ENCODE measurements at places on chromosomes 13 and 19.

GRCh38 chr19:11970174-11970573 is 5.3 kb downstream of the ZNF763 start:
- peaks cover 14% of the 10 kb centered on the region for H3K4me1 ChIP-seq

DNA sequence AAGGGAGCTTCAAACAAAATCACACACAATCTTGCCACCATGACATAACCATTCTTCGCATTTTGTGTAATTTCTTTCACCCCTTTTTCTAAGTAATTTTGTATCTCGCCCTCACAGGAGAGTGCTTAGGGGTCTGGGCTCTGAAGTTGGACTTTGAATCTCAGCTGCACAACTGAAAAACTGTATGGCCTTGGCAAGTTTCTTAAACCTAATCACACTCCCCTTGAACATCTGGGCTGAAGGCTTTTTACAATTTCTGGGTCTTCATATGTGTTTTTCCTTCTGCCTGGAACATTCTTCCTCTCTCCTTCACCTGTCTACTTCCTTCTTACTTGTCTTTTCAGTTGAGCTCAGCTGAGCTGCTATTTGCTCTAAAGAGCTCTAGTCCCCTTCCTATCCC is 24.3 kb upstream of the CPB2 start:
- peak overlapping the region; percentile 41 for H3K27ac ChIP-seq
- no peaks in the 10 kb centered on the region for H3K27me3 ChIP-seq
- no peak for DNase-seq
- peaks cover 29% of the 10 kb centered on the region for H3K4me1 ChIP-seq
- no peak overlapping the region for H3K4me3 ChIP-seq

DNA sequence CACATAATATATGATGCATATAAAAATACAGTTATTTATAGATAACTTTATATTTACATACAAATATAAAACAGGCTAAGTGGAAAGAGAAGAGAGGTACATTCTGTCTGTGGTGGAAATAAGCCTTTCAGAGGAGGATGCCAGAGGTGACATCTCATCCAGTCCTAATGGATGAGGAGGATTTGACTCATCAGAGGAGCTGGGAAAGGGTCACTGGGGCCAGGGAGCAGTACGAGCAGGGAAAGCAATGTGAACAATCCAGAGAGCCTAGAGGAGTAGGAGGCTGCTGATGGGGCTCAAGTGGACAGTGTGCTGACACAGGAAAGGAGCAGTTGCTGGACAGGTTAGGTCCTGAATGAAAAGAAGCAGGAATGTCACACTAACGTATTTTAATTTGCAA is 18.6 kb downstream of the NALCN start:
- no peak overlapping the region for H3K4me3 ChIP-seq
- no peaks in the 10 kb centered on the region for H3K4me1 ChIP-seq
- peaks cover 7% of the 10 kb centered on the region for H3K27me3 ChIP-seq
- no peaks in the 10 kb centered on the region for H3K36me3 ChIP-seq
- no peak overlapping the region for H3K27ac ChIP-seq
- DNase-seq, result no peak

GRCh38 chr13:106467427-106468122 is 67.9 kb downstream of the EFNB2 start:
- no peaks in the 10 kb centered on the region for H3K36me3 ChIP-seq
- no peak overlapping the region for H3K27ac ChIP-seq
- no peak overlapping the region for H3K4me3 ChIP-seq
- H3K27me3 ChIP-seq, result peaks cover 20% of the 10 kb centered on the region
- no peak for DNase-seq
- H3K4me1 ChIP-seq, result no peaks in the 10 kb centered on the region

GRCh38 chr19:14342809-14343208 is 38.4 kb upstream of the ADGRE5 start:
- H3K4me1 ChIP-seq, result peaks cover 5% of the 10 kb centered on the region
- no peak overlapping the region for H3K4me3 ChIP-seq
- no peak overlapping the region for H3K27ac ChIP-seq
- no peaks in the 10 kb centered on the region for H3K36me3 ChIP-seq
- H3K27me3 ChIP-seq, result no peaks in the 10 kb centered on the region
- no peak for DNase-seq

GRCh38 chr13:75393839-75394520 is 88.0 kb downstream of the TBC1D4 start:
- no peaks in the 10 kb centered on the region for H3K4me1 ChIP-seq
- DNase-seq, result no peak
- no peak overlapping the region for H3K4me3 ChIP-seq
- no peak overlapping the region for H3K27ac ChIP-seq
- H3K36me3 ChIP-seq, result peaks cover 5% of the 10 kb centered on the region
- peaks cover 2% of the 10 kb centered on the region for H3K27me3 ChIP-seq

- peaks cover 86% of the 10 kb centered on the region for H3K27me3 ChIP-seq
- H3K4me3 ChIP-seq, result peak overlapping the region; percentile 50
- DNase-seq, result no peak
- H3K4me1 ChIP-seq, result peaks cover 16% of the 10 kb centered on the region
- H3K27ac ChIP-seq, result no peak overlapping the region
- no peaks in the 10 kb centered on the region for H3K36me3 ChIP-seq
Observed at GRCh38 chr13:27960362-27961226, 8.5 kb downstream of the CDX2 start.

DNA sequence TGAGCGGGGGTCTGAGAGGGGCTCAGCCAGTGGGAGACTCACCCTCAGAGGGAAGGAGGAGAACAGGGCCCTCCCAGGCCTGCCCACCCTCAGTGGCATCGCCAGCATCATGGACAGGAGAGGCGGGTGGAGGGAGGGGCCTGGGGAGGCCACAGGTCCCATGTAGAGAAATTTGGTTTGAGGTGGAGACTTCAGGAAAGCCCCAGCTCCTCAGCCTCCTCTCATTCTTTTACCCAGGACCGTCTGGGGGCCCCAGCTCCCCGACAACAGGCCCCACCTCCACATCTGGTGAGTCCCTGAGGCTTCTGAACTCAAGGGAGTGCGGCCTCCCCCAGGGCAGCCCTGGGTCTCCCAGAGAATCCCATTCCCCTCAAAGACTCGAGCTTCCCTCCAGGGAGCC is 3.1 kb downstream of the LILRB1 start:
- H3K36me3 ChIP-seq, result no peaks in the 10 kb centered on the region
- H3K4me3 ChIP-seq, result no peak overlapping the region
- H3K27ac ChIP-seq, result no peak overlapping the region

DNA sequence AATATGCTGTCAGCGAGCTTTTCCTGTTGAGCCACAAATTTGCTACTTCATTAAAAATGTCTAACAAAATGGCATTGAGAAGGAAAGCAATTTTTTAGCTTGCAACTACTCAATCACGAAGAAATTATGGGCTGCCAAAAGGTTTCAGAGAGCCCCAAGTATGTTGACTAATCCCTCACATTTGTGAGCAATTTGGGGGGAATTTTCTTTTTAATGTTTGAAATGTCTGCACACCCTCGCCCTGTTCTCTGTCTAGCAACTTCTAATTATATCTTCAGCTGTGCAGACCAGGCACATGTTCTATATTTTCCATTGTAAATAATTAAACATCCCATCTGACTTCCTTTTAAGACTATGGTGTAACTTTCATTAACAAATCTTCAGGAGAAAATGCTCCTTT is 192.9 kb downstream of the DCT start:
- H3K27me3 ChIP-seq, result peaks cover 2% of the 10 kb centered on the region
- no peak for DNase-seq
- no peaks in the 10 kb centered on the region for H3K36me3 ChIP-seq
- no peaks in the 10 kb centered on the region for H3K4me1 ChIP-seq
- H3K4me3 ChIP-seq, result no peak overlapping the region
- no peak overlapping the region for H3K27ac ChIP-seq

DNA sequence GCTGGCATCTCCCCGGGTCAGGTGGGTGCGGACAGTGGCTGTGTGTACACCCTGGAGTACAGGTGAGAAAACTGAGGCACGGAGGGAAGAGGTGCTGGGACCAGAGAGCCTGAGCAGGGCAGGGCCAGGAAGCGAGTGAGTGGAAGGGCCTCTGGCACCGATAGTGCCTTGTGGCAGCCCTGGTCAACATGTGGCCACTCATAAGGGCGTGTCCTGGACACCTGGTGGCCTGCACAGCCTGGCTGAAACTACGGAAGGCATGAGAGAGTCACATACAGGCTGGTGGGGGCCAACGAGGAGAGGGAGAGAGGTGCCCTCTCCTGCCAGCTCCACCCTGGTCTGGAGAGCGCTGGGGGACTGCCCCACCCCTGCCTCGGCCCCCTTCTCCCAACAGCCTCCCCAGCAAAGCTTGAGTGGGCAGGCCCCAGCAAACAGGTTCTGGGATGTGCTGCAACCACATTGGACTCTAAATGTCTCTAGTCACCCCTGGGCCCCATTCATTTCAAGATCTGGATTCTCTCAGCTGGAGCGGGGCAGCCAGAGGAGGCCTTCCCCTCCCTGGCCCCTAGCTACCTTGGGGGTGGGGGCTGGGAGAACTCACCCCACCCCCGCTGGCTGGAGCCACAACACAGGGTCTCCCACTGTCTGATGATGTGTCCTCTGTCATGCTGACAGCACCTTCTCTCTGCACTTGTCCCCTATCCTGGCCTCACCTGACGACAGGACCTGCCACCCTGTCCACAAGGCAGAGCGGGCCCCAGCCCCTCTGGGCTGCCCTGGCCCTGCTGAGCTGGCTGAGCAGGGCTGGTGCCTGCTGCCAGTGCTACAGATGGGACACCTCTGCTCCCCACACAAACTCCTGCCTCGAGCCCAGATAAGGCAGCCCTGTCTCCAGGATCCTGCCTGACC is 5.8 kb downstream of the CBARP start:
- H3K27me3 ChIP-seq, result peaks cover 1% of the 10 kb centered on the region
- DNase-seq, result no peak
- H3K4me3 ChIP-seq, result no peak overlapping the region
- no peaks in the 10 kb centered on the region for H3K4me1 ChIP-seq

DNA sequence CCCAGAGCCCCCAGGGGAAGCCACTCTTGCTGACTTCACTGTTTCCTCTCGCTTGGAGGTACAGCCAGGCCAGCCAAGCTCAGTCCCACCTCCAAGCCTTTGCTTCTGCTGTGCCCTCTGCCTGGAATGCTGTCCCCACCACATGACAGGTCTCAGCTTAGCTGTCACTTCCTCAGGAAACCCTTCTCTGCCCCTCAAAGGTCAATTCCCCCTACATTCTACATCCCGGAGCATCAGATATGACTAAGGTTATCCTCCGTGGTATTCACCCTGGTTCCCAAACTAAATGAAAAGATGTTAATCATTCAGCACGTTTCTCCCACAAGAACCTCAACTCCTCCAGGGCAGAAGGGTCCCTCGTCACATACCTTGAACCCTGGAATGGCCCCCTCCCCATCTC is 53.5 kb downstream of the PTPRS start:
- no peaks in the 10 kb centered on the region for H3K27me3 ChIP-seq
- H3K4me1 ChIP-seq, result peaks cover 11% of the 10 kb centered on the region
- H3K36me3 ChIP-seq, result no peaks in the 10 kb centered on the region
- no peak for DNase-seq

GRCh38 chr19:41025411-41025810 is 34.3 kb downstream of the CYP2B6 start:
- no peak for DNase-seq
- peaks cover 43% of the 10 kb centered on the region for H3K27me3 ChIP-seq
- no peak overlapping the region for H3K4me3 ChIP-seq
- H3K4me1 ChIP-seq, result no peaks in the 10 kb centered on the region

GRCh38 chr13:80962173-80962572 is 621.2 kb upstream of the SPRY2 start:
- no peaks in the 10 kb centered on the region for H3K4me1 ChIP-seq
- no peaks in the 10 kb centered on the region for H3K27me3 ChIP-seq
- H3K27ac ChIP-seq, result no peak overlapping the region
- H3K36me3 ChIP-seq, result no peaks in the 10 kb centered on the region
- H3K4me3 ChIP-seq, result no peak overlapping the region

DNA sequence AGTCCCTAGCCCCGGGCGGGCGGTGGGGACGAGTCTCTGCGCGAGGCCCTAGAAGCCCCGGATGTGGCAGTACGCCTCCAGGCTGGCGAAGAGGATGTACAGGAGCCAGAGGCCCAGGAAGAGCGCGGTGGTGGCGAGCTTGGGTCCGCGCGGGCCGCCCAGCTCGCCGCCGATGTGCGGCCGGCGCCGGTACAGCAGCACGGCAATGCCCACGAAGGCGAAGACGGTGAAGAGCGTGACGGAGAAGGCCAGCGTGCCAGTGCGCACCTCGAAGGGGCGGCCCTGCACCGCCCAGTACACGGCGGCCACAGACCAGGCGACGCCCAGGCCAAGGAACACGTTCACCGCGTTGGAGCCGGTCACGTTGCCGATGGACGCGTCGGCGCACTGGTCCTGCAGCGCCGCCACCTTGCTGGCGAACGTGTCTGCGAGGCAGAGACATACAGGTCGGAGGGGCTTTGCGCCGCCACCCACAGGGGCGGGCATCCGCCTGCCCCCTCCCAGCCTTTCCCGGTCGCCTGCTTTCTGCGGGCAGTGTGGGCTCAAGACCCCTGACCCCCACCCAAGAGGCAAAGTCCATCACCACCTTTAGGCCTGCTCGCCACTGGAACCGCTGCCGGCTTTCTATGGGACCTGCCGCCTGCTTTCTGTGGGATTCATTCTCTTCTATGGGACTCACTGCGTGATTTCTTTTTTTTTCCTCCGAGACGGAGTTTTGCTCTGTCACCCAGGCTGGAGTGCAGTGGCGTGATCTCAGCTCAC is 10.9 kb upstream of the MEIS3 start:
- H3K27me3 ChIP-seq, result peaks cover 28% of the 10 kb centered on the region
- no peak overlapping the region for H3K27ac ChIP-seq
- H3K4me1 ChIP-seq, result peaks cover 20% of the 10 kb centered on the region
- H3K4me3 ChIP-seq, result peak overlapping the region; percentile 71
- no peak for DNase-seq
